ENCODE measurements at places on chromosomes 6 and 20.

DNA sequence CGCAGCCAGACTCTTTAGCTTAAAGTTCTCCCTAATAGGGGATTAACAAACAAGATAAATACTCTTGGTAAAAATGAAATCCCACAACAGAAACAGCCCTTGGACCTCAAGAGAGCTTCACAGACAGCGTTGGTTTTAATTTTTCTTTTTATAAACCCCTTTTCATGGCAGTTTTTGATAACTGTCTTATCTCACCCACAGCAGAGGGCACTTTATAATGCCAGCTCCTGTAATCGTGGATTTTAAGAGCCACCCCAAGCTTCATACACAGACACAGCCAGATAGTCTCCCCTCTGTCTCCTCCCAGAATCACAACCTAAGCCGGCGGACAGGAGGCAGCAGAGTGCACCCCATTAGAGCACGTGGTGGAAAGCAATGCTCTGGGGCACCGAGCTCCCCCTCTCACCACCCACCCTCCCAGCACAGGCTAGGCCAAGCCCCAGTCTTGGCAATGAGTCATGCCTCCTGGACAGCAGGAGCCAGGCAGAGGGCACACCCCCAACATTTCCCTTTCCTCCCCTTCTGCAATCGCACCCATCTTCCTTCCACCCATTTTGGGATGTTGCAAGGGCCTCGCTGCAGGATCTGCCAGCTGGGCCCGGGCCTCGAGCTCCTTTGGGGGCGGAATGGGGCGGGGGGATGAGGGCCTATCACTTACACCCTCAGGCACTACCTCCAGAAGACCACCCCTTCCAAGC, 2.4 kb downstream of the JAG1 start:
- DNase-seq: no peak

DNA sequence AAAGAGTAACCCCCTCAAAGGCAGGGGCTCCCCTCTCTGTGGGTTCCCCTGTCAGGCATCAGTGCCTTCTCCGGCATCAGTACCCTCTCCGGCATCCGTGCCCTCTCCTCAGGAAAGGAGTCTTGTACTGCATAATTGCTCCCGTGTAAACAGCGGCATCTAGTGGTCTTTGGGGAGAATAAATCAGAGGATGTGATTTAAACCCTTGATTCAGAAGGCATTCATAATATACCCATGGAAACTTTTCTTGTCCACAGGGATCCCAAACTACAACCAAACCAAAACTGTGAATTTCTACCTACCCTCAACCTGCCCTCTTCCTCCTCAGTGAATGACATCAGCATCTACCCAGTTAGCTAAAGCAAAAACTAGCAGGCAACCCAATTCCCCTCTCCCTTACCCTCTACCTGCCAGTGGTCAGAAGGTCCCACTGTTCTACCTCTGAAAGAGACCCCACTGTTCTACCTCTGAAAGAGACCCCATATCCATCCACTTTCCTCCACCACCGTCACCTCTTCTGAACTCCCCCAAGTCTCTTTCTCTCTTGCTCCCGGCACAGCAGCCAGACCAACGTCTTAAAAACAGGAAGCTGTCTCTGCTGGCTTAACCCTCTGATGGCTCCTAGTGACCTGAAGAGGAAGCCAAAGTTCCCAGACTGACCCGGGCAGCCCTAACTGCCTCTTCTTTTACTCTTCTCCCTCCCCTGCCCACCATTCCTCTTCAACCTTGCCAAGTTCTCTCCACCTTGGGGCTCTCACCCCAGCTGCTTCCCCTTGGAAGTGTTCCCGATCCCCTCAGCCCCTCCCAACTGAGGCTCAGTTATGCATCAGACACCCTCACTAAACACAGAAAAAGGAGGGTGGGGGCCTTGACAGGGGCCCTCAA, 27.2 kb downstream of the UBE2V1 start:
- no peak for DNase-seq

GRCh38 chr6:47207261-47207660, 102.4 kb downstream of the TNFRSF21 start:
- no peak for DNase-seq

GRCh38 chr6:143620447-143620846, 57.3 kb upstream of the PHACTR2 start:
- DNase-seq: no peak

- peak; percentile 50 for DNase-seq
Observed at GRCh38 chr20:49541733-49542513, 26.0 kb downstream of the PTGIS start.

DNA sequence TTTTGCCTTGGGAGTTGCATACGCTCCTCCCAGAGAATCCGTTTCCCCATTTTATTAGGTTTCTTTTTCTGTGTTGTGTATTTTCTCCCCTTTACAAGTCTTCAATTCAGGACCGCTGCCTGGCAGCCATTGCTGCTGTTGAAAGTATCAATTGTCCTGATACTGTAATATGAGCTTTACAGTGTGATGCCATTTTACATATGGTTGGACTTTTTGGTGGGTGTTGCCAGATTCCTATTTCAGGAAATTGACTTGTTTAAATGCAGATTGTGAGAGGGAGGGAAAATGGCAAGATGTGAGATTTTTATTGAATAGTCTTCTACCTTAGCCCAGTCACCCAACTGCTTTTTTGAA, 1.2 kb downstream of the PANK2 start:
- no peak for DNase-seq

DNA sequence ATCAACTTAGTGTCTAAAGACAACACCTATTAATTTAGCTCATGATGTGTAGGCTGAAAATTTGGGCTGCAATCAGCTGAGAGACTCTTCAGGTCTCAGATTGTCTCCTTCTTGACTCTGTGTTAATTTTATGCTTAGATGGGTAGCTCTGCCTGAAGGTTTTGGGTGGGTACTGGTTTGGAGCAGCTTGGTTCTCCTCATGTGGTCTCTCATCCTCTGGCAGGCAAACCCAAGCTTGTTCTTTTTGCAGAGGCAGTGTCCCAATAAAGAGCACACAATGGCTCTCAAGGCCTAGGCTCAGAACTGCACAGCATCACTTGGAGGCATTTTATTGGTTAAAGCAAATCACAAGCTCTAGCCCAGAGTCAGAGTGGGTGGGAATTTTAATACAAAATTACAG, 280.6 kb downstream of the BTBD3 start:
- no peak for DNase-seq

DNA sequence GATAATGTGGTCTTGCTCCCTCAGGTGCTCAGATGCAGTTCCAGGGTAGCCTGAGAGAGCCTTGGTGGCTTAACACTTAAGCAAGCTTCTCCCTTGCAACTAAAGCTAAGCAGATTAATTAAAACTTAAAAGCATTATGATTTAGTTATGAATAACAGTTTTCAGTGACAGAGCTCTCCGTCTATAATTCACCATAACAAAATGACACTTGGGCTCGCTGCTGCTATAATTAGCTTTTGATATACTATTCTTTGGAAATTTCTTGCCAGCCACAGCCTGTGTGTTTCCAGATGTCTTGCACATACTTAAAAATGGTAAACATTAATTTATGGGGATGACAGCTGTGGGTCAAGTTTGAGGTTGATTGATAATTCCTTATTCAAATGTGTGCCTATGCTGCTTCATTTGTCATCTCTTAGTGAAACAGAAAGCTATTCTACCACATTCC, 380.5 kb downstream of the TFAP2B start:
- no peak for DNase-seq

DNA sequence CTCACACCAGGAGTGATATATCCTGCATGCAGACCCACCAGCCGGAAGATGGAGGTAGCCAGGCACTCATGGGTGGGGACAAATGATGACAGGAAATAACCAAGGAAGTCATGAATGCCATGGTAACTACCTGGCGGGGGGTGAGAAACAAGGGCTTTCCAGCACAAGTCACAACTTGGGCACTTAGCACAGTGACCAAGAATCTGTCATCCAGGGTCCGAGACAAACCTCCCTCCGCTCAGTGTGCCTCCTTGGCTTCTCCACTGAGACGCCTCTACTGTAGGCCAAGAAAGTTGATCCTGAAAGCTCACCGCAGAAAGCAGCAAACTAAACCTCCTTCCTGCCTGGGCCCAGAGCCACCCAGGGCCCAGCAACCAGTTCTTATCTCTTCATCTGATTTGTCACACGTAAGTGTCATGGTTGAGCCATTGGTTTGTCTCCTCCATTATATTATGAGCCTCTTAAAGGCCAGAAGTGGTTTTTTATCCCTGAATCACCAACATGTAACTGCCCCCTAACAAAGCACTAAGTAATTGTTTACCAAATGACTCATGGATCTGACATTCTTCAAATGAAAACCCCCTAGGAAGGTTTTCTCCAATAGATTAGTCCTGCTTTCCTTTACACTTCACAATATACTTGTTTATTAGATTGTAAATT, 84.3 kb upstream of the TAB2 start:
- DNase-seq: peak; percentile 9

DNA sequence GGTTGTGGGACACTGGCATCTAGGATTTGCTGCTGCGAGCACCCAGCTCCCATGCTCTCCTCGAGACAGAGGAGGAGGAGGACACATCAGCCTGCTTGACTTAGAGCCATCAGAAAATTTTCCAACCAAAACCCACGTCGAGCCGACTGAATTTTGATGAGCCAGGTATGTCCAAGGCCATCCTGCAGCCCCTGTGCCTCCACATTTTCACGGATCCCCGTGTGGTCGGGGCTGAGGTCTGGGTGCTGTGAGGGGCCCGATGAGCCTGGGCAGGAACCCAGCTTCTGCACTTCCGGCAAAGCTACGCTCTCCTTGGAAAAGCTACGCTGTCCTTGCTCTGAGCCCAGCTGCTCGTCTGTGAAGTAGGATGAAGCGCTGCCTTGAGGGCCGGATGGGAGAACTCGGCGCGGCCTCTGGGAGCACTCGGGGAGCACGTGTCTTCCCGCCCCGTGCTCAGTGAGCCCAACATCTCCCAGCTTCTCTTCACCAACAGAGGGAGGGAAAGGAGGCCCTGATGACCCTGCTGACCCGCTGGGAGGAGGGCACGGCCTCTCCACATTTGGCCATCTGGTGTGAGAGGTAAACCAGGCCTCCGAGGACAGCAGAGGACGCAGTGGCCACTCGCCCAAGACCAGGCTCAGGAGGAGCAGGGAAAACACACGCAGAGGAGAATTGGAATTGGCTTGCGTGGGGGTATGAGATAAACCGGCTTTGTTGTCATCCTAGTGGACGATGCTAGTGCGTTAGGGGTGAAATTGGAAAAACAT, 33.9 kb downstream of the PSMG4 start:
- no peak for DNase-seq

GRCh38 chr20:52923123-52923937, 48.8 kb upstream of the TSHZ2 start:
- no peak for DNase-seq

GRCh38 chr20:37407573-37408002, 61.6 kb downstream of the SRC start:
- DNase-seq: no peak

DNA sequence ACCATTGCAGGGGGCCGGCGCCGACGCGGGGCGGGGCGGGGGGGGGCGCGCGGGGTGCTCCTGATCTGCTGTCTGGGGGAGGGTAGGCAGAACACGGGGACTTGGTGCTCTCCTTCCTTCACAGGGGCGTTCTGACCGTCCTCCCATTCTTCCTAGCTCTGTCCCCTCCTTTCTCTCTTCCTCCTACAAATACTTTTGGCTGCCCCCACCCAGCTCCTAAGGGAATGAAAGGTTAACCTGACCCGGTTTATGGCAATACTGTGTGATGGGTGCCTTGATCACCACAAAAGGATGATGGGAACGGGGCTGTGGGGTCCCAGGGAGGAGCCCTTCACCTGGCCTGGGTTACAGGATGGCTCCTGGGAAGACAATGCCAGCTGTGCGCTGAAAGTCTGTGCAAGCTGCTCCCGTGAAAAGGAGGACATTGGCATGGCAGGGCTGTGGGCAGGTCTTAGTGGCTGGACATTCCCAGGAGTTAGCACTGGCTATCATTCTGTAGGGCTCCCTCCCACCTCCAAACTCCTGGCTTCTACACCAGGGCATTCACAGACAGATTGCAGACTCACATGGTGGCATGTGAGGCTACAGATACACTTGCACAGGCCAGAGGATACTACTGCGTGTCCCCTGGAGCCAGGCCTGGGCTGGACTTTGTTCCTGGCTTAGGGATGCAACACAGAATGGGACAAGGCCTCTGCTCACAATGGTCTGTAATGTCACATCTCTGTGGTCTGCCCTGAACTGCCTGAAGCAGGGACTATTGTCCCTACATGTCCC, 1.9 kb upstream of the TPD52L2 start:
- DNase-seq: no peak

GRCh38 chr6:131060311-131060710, 2.7 kb downstream of the EPB41L2 start:
- DNase-seq: no peak

GRCh38 chr6:119158057-119158848, 79.8 kb upstream of the FAM184A start:
- DNase-seq: no peak

- DNase-seq: no peak
Observed at GRCh38 chr20:23565503-23566045, 2.7 kb downstream of the CST9L start.

DNA sequence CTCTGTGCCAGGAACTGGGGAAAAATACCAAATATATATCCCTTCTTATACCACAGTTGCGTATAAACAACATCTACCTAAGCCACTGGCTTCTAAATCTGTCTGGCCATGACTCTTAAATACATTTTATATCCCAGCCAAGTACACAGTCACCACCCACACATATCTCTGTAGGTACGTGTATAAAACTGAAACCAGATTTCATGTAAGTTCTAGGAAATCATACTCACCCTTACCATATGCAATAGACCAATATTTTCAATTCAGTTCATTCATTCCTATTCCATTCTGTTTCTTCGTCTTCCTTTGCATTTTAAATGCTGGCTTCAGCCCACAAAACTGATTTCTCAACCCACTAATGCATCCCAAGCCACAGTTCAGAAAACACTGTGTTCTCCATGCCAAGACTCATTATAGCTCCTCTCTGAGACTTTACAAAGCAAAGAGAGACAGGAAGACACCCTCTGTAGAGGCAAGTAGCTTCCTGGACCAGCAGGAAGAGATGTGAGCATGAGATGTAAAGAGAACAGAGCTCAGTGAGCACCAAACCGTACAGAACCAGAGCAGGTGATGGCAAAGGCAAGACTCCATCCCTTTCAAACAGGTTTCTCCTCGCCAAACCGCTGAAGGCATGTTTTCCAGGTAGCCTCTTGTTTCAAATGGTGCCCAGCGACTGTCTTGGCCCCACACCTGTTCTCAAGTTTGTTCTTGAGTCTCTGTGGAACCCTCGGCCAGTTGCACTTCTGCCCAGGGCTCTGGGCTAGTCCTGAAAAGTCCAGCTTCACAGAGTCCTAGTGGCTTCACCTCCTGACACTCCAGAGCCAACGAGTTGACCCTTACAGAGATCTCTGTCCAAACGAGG, 18.7 kb downstream of the FAM50B start:
- DNase-seq: no peak

- no peak for DNase-seq
Observed at GRCh38 chr6:138107752-138108592, 753 bp upstream of the PERP start.

All from stimulated activated CD8-positive, alpha-beta memory T cell treated with anti-CD3 and anti-CD28 coated beads, Interleukin-4, amount 100 ng/mL, for 4 hours (primary cell).